ENCODE measurements at places on chromosomes 6 and 20.

DNA sequence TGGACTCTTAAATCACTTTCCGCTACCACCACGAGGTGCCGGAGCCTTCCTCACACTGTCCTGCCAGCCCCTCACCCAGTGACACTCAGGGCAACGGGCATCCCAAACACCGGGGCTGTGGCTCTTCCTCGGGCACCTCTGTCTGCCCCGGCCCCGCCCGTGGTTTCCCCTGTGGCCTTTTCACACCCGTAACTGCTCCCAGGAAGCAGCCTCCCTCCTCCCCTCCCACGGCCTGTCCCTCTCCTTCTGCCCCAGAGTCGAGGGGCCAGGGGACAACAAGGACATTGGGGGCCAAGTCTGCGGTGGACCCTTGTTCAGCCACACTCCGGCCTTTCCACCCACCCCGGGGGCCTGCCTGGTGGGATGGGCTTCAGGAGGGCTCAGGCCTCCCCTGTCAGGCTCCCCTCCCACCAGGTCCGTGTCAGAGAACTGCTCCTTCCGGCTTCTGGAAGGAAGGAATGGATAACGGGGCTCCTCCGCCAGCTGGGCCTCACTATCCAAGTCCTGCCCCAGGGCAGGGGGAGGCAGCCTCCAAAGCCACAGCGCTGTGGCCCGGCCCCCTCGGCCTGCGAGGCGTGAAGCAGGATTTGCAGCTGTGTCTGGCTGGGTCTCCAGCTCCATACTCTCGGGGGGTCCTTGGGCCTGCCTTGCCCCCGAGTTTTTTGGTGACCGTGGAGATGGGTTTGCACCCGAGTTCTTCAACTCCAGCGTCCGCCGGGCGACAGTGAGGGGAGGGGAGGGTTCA, 54.7 kb upstream of the CHRNA4 start:
- no peak for DNase-seq

DNA sequence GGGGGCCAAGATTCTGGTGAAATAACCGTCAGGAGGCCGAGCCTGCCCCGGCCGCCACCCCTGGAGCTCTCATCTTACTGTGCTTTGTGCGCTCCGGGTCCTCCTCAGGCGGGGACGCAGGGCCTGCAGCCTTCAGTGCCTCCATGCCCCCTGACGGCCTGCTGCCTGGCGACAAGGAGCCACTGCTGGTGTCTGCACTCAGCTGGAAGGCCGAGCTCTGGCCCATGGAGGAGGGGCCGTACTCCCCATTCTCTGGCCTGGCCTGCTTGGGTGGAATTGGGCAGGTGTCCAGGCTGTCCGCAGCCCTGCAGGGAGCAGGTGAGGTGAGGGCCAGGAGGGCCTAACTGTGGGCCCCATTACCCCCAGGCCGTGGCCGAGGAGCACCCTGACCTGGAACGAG, 5.3 kb downstream of the ZNF512B start:
- DNase-seq = no peak

DNA sequence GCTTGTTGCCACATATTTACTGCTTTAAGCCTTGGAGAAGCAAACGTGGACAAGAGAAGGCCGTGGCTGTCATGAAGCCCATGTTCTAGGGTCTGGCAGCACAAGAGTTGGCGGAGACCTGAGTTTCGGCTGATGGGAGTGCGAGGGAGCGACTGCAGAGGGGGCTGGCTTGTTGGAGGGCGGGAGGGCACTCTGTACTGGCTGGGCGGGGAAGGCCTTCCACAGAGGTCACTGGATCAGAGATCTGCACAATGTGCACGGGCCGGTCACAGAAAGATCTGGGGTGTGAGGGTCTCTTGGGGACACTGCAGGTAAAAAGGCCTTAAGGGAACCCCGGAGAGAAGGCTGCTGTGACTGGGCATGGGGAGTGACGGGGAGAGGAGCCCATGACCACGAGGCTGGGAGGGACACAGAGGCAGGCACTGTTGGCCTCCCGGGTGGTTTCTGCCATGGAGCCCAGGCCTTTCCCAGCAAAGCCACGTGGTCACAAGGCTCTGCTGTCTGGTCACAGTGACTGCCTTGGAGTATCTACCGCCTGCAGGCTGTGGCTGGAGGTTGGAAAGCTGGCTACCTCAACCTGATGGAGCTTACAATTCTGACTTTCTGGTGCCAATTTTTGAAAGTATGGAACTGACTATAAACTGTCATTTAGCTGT, 23.8 kb downstream of the FOXC1 start:
- no peak for DNase-seq

- no peak for DNase-seq
These were observed 355.2 kb upstream of the ARID1B start for GRCh38 chr6:156421933-156422332.

DNA sequence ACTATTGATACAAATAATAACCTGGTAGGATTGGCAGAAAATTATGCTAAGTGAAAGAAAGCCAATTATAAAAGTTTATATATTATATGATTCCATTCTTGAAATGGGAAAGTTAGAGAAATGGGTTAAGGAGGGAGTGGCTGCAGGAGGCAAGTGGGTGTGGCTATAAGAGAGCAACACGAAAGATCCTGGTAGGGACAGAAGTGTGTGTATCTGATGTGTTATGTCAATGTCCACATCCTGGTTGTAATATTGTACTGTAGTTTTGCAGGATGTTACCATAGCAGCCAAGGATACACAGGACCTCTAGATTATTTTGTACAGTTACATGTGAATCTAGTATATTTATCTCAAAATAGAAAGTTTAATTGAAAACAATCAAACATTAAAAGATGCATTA, 46.8 kb downstream of the SNX5 start:
- no peak for DNase-seq

GRCh38 chr20:25089662-25090061, 7.7 kb upstream of the VSX1 start:
- no peak for DNase-seq

DNA sequence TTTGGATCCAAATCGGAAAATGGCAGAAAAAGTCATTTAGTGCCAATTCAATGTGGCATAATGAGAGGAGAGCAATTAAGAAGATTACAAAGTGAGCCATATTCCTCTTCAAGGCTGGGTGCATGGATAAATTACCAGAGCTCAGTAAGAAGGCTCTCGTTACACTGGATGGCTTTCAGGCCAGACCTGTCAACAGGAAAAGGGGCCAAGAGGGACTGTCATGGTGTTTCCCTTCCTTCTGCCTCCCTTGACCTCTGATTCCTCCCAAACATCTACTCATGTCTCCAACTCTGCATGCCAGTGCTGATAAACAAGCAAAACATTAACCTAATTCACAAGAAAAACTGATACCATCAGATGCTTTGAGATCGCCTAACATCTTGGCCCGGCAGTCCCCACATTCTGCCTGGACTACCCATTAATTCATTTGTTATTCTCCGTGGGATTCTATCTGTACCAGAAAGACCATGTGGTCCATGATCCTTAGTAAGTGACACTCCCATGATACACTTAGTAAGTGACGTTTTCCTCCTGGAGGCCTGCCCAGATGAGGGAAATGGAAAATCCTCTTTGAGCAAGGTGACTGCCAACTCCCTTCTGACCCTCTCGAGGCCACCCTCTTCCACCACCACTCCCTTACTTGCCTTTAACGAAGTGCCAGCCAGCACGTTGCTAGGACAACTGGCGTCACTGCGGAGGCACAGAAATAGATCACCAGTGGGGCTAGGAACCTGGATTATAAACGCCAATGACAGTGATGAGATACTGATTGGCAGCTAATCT, 239.2 kb downstream of the GMPR start:
- no peak for DNase-seq

DNA sequence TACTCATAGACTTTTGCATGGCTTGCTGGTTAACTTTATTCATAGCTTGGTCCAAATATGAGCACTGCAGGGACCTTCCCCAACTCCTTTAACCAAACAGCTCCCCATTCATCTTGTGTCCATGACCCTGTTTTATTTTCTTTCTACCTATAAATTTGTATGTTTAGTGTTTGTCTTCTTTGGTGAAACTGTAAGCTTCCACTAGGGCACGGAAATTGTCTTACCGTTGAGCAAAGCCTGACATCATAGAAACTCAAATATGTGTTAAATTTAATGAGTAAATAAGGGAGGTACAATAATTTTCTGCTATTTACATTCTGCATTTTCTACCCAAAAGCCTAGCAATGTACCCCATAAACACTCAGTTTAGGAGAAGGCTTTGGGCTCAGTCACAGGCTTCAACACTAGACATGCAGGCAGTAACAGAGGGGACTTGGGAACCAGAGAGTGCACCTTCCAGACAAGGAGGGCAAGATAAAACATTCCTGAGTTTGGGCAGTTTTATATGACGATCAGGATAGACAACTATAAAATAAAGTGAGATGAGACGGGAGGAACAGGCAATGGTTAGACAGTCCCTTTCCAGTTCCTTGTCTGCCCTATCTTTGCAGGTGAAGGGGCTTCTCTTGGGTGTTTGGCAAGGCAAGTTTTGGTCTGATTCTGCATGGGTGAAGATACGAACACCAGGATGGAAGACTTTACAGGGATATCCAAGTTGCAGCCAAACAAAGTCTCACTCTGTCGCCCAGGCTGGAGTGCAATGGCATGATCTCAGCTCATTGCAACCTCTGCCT, 46.2 kb upstream of the ZNF217 start:
- DNase-seq = no peak

GRCh38 chr20:2558581-2559278, 22.4 kb downstream of the TMC2 start:
- no peak for DNase-seq

GRCh38 chr6:29705389-29706231, 17.6 kb upstream of the HLA-F start:
- no peak for DNase-seq

GRCh38 chr6:110664933-110665332, 150.3 kb downstream of the CDK19 start:
- no peak for DNase-seq

- no peak for DNase-seq
These were observed 14.8 kb upstream of the MAS1L start for GRCh38 chr6:29502597-29502996.

GRCh38 chr6:41723530-41724227, 11.7 kb downstream of the TFEB start:
- DNase-seq = no peak

DNA sequence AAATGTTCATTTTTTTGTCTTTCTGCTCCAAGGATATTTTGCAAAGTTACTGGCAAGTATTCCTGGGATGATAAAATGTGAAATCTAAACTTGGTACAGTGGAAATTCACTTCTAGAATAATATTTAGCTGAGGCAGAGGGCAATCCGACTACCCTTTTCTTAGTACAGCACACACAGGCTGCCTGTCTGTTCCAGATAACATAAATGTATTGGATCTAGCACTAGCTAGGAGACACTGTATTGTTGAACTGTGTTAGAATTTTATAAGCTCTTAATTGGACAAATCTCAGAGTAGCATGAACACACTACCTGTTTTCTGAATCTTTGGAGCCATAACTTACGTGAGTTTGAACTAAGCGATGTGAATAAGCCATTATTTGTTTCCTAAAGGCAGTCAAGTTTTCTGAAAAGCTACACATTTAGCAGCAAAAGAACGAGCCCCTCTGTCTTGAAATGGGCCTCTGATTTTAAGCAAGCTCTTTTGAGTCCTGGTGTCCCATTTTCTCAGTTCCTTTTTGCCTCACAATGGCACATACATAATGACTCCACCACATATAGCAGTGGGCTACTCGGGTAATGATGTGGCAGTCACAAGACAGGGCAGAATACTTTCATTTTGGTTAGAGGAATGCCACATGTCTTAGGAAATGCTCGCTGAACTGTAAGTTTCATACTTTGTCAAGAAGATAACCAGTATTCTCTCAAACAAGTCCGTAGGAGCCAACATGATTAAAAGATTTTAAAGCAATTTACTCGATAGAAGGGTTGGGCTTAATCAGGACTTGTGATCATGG, 116.5 kb upstream of the ESR1 start:
- DNase-seq = no peak

GRCh38 chr6:160067564-160067963, 54.1 kb upstream of the SLC22A1 start:
- DNase-seq = no peak

- DNase-seq = no peak
These were observed 155.1 kb upstream of the SOX4 start for GRCh38 chr6:21438237-21438985.

- DNase-seq = no peak
These were observed 22.2 kb downstream of the CST8 start for GRCh38 chr20:23513164-23513563.

DNA sequence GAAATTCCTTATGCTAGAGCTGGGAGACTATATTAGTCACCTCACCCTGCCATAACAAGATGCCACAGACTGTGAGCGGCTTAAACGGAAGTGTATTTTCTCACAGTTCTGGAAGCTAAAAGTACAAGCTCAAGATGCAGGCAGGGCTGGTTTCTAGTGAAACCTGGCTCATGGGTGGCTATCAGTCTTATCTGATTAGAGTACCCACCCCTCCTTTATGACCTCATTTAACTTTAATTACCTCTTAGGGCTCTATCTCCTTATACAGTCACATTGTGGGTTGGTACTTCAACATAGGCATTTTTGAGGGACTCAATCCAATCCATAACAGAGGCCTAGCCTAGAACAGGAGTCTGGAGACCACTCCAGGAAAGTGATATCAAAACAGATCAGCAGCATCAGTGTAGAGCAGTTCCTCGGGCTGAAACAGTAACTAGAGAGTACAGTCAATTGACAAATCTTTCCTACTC, 2.3 kb upstream of the SNRNP48 start:
- no peak for DNase-seq

Data from mesothelial cell of epicardium (in vitro differentiated cells).